ENCODE measurements at places on chromosomes 16 and 17.
A peak's percentile ranks its signal among the peaks of the same experiment; 100 is the strongest.

GRCh38 chr16:48117217-48118105 is 38.3 kb downstream of the ABCC12 start:
- peak; percentile 87 for DNase-seq

DNA sequence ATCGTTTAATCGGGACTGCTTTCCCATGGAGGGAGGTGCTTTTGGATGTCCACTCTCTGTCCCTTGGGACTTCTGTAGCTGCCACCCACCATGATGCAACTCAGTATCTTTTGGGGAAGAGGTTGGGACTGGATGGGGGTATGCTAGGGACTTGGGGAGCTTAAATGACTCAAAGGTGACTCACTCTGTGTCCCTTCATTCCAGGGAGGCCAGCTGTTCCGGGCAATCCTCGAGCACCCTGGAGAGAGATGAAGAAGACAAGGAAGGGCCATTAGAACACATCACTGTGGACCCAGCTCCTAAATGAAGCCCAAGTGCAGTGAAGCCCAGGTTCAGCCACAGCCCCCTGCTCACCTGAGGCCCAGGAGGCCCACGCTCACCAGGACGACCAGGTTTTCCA is 4.6 kb downstream of the COL1A1 start:
- DNase-seq, result no peak

- DNase-seq, result no peak
These were observed 91.8 kb upstream of the NOL11 start for GRCh38 chr17:67625971-67626370.

DNA sequence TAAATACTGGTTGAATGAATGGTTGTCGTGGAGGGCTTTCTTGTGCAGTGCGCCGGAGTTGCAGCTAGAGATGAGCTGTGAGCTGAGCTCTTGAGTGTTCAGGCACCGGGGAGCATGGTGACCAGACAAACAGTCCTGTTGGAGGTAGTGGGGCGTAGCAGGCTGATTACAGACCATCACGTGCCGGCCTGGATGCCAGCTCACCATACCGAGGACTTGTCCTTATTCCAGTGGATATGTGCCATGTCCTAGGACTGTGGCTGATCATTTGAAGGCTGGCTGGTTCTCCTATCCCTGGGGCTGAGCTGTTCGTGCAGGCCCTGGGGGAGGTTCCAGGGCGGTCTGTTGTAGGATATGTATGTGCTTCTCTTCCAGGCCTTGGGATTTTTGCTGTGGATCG is 60.0 kb downstream of the ABCC1 start:
- no peak for DNase-seq

DNA sequence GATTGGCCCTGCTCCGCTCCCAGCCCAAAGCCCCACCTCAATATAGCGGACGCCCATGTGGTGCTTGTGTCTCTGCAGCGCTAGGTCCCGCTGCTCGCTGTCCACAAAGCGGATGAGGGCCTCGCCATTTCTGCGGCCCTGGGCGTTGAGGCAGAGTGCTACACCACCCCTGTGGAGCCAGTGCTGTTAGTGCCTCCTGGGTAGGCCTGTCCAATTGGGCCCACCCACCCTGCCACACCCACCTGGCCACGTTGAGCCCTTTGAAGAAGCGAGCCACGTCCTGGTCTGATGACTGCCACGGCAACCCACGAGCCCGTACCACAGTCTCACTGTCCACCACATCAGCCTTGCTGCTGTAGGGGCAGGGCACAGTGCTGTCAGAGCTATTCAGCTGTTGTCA is 3.6 kb downstream of the ESRP2 start:
- DNase-seq, result no peak

DNA sequence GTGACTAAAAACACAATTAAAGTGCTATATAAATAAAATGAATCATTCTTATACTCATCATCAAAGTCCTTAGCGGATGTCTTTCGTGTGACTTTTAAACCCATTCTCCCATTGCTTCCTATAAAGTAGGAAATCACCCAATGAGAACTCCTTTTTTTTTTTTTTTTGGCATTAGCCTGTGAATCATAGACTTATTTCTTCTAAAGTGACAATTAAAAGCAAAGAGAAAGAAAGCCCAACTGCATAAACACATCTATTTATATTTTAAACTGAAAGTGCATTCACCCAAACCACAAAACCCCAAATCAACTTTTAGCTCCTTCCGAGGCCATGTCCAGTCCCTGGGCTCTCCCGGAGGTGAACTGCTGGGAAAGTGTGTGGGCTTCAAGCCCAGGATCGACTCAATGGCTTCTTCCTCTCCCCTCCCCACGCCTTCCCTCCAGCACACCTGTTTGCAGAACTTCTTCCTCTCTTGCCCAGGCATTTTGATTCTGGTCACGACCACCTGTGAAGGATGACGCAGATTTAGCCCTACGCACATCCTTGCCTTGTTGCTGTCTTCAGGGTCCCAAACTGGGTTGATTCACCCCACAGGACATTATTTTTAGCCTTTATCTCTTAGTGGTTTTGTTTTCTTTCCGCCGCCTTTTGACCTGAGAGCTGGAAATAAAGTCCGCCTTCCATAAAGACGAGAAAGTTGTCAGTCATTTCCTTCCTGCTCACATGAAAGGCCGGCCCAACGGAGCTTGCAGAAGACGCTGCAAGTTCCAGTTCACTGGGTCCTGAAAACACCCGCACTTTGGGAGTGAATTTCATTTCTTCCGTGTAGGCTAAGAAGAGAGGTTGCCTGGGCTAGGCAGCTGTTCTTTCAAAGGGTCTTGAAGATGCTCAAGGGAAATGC is 166.8 kb downstream of the MAP2K6 start:
- no peak for DNase-seq

DNA sequence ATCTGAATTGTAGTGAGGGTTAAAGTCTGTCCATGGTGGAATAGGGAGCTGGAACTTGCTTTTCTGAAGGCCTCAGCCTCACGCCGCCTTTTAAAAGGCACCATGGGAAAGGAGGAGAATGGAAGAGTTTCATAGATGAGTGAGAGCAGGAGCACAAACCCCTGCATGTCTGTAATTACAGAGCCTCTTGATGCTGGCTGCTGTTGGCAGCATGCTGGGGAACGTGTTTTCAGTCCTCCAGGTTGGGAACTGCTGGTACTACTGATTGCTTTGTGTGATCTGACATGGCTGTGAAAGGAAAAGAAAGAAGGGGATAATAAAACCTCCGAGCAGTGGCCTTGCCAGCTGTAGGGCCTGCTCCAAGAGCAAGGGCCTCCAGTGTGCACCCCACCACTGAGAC is 16.8 kb upstream of the DYNLL2 start:
- no peak for DNase-seq

GRCh38 chr16:53341792-53342191 is 92.5 kb upstream of the RBL2 start:
- no peak for DNase-seq

- DNase-seq, result no peak
These were observed 93.3 kb upstream of the TNRC6C start for GRCh38 chr17:77865112-77865611.

DNA sequence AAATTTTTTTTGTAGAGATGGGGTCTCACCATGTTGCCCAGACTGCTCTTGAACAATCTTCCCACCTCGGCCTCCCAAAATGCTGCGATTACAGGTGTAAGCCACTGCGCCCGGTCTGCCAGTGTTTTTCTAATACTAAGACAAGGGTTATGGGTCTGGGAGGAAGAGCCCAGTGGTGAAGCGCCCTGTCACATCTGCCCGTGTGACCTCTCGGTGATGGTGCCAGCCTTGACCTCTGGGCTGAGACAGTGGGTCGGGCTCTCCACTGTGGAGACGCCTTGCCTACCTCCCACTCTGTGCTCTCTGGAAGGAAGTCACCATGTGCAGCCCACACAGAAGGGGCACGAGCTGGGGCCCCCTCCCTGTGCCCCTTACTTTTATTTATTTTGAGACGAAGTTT is 5.1 kb upstream of the BAIAP2 start:
- no peak for DNase-seq

- no peak for DNase-seq
These were observed 2.8 kb downstream of the ZNF319 start for GRCh38 chr16:57997528-57998265.

GRCh38 chr17:27345141-27345904 is 51.4 kb downstream of the WSB1 start:
- no peak for DNase-seq

GRCh38 chr17:27477050-27477888 is 21.0 kb downstream of the KSR1 start:
- no peak for DNase-seq

GRCh38 chr17:4549781-4550533 is 5.2 kb downstream of the MYBBP1A start:
- DNase-seq, result no peak

- DNase-seq, result no peak
These were observed 64.7 kb downstream of the ELAC2 start for GRCh38 chr17:12953156-12953555.

GRCh38 chr17:39186481-39187002 is 10.9 kb downstream of the CACNB1 start:
- no peak for DNase-seq

DNA sequence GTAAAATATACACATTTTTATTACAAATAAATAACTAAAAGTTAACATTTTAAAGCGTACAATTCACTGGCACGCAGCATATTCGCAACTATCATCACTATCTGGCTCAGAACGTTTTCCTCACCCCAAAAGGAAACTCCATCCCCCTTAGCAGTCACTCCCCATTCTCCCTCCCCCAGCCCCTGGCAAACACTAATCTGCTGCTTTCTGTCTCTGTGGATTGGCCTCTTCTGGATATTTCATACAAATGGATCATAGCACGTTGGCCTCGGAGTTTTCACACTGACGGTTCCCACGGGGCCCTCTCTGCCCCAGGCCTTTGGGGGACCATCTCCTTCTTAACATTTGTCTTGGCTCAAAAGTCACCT is 64.6 kb downstream of the RTN4RL1 start:
- DNase-seq, result no peak
